Upper lobe of left lung (tissue), 6 donors: ENCODE measurements at places on chromosomes 4 and X.

- no peak for DNase-seq
Observed at GRCh38 chr4:65482410-65482809, 187.9 kb downstream of the EPHA5 start.

DNA sequence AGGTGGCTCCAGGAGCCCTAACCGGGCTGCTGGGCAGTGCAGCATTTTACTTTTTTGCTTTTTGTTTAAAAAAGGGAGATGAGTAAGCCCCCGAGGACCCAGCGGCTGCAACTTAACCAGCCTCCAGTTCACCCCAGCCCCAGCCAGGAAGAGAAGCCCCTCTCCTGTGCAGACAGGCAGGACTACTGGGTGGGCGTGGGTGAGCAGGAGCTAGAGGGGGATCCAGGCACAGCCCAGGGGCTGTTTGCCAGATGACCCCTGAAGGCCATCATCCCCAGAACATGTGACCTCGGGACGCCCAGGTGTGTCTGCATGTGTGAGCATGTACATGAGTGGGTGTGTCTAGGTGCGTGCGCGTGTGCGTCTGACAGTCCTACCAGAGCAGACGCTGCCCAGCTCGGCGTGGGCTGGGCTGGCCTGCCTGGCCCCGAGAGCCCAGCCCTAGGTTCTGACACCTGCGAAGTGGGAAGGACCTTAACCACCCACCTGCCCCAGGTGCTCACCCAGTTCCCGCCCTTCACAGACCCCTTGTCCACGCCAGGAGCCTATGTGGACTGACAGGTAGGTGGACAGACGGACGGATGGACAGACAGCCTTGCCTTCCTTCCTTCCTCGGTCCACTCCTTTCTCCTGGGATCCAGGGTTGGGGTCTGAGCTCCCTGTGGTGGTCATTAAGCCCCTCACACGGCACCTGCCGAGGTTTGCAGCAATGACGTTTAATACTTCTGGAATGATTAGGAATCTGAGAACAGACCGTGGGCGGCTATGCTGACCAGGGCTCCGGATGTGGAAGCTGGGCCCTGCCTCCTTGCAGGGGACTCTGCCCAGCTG is 7.8 kb upstream of the HAUS3 start:
- peak; percentile 19 for DNase-seq

DNA sequence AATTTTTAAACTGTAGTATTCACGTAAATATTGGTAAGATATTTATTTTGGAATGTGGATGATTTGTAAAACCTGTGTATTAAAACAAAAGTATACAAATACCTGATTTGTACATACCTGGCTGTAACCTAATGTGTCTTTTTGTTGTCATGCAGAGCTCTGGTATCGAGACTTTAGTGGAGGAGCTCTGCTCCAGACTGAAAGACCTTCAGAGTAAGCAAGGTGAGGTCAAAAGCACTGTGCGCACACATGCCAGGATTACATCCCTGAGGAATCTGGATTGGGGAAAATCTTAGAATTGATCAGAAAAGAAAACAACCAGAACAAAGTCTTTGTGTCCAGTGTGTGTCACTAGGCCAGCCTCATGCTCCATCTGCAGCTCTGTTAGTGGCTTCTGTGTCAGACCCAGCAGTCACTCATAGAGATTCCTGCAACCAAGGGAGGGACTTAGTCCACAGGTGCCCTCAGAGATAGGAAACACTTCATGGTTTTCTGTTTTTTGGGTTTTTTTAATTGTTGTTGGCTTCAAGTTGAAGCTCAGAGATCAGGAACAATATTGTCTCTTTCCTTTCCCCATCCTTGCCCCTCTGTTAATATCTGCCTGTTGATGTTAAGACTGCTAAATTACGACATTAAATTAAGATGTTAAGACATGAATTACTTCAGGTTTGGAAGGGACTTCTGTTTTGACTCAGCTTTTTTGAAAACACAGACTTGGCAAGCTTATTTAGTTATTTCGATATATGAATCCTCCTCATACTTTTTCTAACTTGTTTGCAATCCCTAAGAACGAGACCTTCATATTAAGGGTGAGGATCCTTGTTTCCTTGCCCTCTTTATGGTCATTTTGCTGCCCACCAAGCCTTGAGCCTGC is 52.4 kb upstream of the TBC1D14 start:
- no peak for DNase-seq

DNA sequence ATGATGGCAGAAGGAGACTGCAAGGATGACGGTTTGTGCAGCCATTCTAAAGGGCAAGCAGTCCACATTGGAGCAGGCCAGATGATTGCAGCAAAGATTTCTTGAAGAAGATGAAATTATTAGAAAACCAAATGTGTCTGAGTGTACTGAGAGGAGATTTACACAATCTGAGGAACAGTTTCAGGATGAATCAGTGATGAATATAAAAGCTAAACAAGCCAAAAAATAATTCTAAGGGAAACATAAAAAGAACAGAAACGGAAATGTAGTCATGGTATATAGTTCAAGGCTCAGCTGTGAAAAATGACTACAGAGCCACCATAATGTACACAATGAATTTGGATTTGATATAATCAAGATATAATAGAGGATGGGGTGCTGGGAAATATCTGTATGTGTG is 168.5 kb downstream of the PDGFC start:
- no peak for DNase-seq

DNA sequence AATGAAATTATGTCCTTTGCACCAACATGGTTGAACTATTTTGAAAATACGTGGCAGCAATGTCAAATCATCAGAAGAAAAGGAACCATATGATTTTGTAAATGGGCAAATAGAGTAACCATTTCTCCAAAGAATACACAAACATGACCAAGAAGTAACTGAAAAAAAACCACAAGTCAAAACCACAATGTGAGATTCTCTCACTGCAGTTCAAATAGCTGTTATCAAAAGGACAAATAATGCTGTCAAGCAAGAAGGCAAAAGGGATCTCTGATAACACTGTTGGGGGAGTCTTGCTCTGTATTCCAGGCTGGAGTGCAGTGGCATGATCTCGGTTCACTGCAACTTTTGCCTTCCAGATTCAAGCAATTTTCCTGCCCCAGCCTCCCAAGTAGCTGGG is 280.8 kb upstream of the ZCCHC13 start:
- DNase-seq: no peak

DNA sequence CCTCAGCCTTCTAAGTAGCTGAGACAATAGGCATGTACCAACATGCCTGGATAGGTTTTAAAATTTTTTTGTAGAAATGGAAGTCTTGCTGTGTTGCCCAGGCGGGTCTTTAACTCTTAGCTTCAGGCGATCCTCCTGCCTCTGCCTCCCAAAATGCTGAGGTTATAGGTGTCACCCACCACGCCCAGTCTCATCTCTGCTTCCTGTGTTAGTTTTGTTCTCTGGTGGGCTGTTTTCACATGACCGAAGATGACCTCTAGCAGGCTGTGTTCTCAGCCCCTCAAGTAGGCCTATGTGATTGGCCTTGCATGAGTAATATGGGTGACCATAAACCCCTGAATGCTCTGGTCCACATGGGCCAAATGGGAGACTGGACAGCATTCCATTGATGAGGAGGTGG is 56.8 kb upstream of the MSANTD1 start:
- no peak for DNase-seq

DNA sequence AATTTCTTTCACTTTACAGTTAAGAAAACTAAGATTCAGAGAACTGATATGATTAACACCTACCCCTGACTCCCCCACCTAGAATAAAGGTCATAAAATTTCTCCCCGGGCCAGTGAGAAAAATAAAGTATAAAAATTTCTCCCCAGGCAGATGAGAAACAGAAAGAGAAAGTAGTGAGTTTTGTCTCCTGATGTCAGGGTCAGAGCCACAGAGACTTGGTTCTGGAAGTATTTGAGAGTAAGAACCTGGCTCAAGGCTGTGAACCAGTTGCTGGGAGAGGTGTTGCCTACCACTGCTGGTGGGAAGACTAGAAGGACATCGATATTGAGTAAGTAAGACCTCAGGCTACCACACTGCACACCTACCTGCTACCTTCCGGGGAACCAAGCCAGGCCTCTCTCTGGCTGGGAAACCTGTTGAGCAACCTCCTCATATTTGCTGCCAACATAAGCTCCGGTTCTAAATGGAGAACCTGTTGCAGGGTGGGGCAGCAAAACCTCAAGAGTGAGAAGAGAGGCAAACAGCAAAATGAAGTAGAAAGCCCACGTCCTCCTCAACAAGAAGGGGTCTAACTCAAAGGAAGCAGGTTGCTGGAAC is 104.2 kb upstream of the PUDP start:
- DNase-seq: no peak

- DNase-seq: no peak
Observed at GRCh38 chr4:170336238-170336775, 246.6 kb upstream of the AADAT start.
